Activated T-cell treated with anti-CD3 and anti-CD28 coated beads for 4 hours (primary cell): ENCODE measurements at places on chromosomes 4 and X.
A peak's percentile ranks its signal among the peaks of the same experiment; 100 is the strongest.

DNA sequence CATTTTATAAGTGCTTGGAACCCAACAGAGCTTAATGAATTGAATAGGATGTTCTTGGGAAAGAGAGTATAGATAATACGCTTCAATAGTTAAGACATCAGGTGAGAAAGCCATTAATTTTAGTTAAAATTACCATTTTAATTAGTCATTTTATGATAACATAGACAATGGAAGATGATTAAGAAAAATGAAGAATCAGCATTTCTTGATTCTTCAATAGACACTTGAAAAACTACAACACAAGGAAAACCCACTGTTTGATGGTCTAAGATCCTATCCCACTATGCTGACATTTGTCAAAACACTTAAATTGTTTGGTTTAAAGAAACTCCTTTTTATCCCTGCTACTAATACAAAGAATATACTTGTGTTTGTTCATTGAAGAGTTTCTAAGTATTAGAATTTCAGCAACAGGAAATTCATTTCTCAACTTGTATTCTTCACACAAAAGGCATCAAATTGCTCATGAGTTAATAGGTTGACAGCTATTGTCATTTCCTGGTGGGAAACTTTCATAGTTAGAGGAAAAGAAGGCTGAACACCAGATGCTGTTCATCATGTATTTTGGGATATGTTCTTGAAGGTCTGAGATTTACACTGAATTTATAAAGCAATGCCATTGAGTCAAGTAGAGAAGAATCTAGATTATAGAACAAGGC, 9.6 kb upstream of the CXCL2 start:
- no peak for DNase-seq

DNA sequence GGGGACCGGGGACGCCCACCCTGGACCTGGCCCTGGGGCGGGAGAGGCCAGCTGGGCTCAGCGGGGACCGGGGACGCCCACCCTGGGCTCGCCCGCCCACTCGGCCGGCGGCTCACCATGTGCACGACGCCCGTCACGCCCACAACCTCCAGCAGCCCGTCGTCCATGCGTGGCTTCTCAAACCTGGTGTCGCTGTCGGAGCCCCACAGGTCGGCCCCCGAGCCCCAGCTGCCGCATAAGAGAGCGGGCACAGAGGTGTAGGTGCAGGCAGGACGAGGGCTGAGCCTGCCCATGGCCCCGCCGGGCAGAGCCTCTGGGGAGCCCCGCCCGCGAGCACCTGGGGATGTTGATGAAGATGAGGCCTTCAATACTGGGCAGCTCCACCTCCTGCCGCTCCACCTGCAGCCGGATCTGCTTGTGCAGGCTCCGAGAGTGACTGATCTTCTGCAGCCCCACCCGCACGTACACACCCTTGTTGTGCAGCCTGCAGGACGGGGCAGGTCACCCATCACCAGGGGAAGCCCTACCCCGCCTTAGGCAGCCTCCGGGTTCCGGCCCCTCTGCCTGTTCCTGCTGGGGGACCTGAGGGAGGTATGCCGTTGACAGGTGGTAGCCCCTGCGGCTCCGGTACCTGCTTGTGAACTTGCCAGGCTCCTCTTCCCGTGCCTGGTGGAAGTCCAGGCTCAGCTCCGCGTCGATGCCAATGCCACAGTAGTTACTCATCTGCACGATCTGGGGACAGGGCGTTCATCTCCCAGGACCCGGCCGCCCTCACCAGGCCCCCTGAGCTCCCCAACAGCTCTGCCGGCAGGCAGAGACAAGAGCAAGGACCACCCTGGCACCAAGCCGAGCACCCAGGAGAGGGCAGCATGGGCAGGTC, 11.8 kb downstream of the DGKQ start:
- no peak for DNase-seq

DNA sequence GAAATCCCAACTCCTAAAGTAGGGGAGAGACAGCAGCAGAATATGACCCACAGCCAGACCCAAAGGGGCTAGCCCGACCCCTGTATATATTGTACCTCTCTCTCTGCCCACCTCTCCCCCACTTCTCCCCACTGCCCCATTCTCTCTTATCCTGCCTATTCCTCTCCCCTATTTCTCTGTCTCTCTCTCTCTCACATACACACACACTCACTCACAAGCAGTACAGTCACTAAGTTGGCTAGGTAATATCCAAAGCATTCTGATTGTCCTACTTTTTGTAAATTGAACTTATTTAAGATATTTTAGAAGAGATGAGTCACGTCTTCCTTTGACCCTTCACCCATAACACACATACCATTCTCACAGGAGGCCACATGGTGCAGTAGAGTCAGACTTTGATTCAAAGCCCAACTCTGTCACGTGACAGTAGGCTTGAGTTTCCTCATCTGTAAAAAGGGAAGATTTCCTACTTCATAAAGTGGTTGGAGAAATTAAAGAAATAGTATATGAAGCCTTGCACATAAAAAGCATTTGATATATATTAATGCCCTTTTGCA, 29.5 kb downstream of the SRPX2 start:
- no peak for DNase-seq

DNA sequence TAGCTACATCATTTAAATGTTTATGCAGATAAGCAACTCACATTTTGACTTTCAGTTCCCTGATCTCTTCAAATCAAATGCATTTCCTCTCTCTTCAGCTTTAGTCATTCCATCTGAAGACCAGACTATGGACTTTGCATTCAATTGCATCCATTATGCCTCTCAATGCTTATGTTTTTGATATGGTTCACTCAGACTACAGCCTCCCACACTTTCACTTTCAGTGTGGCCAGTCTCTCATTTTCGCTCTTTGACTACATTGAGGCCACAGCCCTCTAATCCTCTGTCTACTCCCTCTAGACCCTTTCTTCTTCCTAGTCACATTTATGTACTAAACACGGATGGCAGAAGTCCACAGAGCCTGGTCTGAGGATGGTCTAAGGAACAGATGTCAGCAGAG, 24.5 kb upstream of the VEGFC start:
- no peak for DNase-seq

- no peak for DNase-seq
These were observed 202.6 kb downstream of the SPOCK3 start for GRCh38 chr4:167031534-167032156.

- no peak for DNase-seq
These were observed 133.1 kb downstream of the AKAP4 start for GRCh38 chrX:50067435-50068284.

DNA sequence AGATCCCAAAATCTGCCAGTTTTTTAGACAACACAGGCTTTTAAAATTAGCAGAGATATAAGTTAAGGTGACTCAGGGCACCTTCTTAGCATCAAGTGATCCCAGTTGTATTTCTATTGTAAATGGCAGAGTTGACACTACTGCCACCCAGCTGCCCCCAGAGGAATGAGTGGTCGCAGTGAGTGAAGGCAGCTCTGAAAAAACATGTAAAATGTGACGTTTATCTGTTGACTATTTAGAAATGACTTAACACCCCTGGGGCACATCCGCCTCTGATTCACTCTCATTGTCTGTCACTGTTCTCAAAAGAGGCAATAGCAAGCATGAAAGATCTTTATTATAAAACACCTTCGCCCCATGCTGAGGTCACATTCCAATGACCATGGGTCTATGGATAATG, 592.4 kb downstream of the ACTRT1 start:
- DNase-seq: no peak

GRCh38 chr4:139295206-139295941, 5.9 kb upstream of the NAA15 start:
- DNase-seq: peak; percentile 98

DNA sequence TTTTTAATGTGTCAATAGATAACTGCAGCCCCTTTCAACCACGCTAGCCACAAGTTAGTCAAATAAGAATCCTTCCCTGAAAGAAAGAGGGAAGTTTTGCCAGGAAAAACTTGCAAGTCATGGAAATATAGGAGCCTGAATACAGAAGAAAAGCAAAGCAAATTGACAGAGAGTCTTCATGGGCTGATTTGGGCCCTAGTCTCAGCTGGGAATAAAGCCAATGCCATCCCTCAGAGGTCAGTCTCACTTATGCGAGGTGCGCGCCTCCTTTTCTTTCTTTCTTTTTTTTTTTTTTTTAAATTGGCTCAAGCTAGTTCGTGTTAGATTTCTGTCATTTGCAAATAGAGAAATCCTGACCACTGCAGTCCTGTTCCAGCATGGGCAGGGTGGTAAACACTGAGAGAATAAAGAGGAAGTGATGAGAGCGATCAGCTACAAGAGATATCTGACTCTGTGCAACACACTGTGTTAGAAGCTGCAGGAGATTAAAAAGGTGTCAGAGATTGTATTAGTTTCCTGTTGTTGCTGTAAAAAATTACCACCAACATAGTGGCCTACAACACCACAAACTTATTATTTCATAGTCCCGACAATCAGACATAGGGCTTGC, 299.7 kb downstream of the LDB2 start:
- DNase-seq: no peak

- DNase-seq: no peak
These were observed 429.2 kb downstream of the GPAT3 start for GRCh38 chr4:83964996-83965541.

- DNase-seq: no peak
These were observed 105.1 kb downstream of the FNIP2 start for GRCh38 chr4:158873795-158874401.

GRCh38 chrX:102696306-102696705, 15.9 kb upstream of the GPRASP2 start:
- DNase-seq: no peak

GRCh38 chr4:141731481-141731880, 95.1 kb downstream of the IL15 start:
- no peak for DNase-seq

GRCh38 chr4:185255868-185256267, 46.5 kb downstream of the SNX25 start:
- no peak for DNase-seq

DNA sequence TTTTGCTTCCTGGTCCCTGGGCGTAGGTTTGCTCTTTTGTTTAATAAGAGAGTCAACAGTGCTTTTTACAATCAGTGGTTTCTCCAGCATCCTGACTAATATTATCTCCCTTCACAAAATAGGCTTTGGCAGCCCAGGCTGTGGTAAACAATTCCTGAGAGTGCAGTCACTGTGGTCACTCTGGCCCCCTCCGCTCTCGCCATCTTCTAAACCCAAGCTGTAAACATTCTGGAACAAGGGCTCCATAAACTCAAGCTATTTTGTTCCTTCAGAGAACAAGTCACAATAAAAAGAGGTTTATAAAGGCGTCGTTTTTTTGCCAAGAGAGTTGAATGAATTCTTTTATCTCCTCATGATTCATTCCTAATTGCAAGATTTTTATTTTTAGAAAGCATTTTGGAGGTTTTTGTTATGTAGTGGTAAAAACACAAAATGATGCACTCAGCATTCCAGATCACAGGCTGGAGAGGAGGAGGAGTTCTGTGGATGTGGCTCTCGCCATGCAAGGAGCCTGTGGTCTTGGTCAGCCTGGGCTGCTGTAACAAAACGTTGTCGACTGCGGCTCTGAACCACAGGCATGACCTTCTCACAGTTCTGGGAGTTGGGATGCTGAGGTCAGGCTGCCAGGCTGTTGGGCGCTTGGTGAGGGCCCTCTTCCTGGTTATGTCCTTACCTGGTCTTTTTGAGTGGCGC, 486.4 kb upstream of the FAT1 start:
- no peak for DNase-seq

- DNase-seq: no peak
These were observed 1.6 kb downstream of the SLC49A3 start for GRCh38 chr4:687048-687970.

GRCh38 chr4:150072471-150072870, 5.8 kb upstream of the DCLK2 start:
- no peak for DNase-seq

GRCh38 chrX:9204560-9204959, 170.6 kb upstream of the FAM9B start:
- DNase-seq: no peak

DNA sequence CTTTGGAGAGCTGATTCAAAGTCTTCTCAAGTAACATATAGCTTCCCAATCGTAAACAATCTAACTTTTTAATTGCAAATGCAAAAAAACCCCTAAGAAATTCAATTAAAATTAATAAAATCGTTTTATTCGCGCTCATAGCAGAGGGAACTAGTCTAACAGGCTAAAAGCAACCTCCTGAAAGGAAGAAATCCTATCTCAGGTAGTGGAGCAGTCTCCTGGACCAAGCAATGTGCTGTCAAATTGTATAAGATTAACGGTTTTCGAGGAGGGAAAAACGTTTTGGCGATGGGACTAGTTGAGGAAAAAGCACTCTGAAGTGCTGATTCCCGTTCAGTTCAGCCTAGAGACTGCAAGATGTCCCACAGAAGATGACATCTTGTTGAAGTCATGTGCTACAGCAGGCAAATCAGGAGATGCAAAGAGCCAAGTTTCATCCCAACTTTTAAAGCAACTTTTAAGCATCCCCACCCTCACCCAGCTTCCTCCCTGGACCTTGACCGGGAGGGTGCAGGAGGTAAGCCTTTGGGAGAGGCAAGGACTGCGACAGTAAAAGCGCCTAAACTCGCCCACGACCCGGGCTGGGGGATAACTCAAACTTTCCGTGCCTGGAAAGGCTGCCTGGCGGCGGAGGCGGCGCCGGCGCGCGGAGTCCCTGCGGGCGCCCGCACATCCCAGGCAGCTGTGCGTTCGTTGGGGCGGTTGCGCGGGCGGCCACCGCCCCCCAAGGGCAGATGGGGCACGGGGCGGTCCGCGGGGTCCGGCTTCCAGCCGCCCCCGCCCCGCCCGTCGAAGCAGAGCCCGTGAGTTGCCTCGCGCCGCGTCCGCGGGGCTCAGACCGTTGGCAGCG, 784 bp downstream of the MAP7D3 start:
- DNase-seq: peak; percentile 44

- DNase-seq: no peak
These were observed 2.9 kb downstream of the GRIA2 start for GRCh38 chr4:157223456-157223855.

GRCh38 chr4:97582890-97583289, 560.4 kb downstream of the STPG2 start:
- DNase-seq: no peak

DNA sequence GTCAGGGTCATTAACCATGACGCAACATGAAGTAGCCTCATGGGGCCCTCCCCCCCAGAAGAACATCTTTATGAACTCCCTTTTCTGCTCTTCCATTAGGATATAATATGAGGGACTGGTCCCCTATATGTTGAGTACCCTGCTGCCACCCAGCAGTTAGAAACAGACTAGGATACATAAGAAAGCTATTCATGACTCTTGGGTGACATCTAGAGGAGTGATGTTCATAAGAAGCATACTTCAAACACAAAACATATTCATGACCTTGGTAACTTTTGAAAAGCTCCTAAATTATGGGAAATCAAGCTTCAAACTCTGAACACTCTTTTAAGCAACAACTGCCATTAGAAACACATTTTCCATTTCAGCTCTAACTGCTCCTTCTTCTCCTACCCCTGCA, 155.2 kb upstream of the SPIN4 start:
- no peak for DNase-seq

GRCh38 chr4:26127851-26128337, 192.9 kb upstream of the RBPJ start:
- DNase-seq: no peak

- DNase-seq: no peak
These were observed 35.4 kb downstream of the DCHS2 start for GRCh38 chr4:154456240-154456639.

DNA sequence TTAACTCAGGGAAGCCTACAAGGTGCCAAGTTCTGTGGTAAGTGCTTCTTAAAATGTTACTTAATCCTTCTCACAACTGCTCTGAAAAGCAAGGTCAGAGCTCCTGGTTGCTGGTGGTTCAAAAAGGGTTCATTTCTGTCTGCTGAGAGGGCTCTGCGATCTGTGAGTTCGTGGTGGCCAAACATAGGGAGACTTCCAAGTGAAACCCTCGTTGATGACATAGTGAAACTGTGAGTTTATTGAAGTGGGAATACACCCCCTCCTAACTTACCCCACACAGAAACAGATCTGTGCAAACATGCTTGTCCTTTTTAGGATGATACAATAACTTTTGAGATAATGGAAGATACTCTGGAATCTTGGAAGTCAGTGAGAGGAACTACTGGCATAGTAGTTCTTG, 164.8 kb upstream of the PGRMC2 start:
- DNase-seq: no peak
